ENCODE measurements at places on chromosomes 11 and 22.

GRCh38 chr22:49051491-49052022 lies 776.1 kb downstream of the BRD1 start:
- no peak for DNase-seq

DNA sequence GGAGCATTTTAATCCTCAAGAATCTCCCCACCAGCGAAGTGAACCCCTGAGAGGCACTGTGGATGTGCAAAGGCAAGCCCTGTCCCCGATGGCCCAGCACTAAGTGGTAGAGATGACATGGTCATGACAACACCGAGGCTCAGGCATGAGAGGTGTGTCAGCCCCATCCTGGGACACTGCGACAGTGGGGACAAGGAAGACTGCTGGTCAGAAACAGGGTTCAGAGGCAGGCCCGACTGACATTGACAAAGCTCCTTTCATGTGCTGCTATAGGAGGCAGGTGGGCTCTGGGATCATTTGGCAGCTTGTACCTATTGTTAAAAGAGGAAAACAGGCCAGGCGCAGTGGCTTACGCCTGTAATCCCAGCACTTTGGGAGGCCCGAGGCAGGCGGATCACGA lies 54.3 kb upstream of the MYEOV start:
- DNase-seq, result no peak

DNA sequence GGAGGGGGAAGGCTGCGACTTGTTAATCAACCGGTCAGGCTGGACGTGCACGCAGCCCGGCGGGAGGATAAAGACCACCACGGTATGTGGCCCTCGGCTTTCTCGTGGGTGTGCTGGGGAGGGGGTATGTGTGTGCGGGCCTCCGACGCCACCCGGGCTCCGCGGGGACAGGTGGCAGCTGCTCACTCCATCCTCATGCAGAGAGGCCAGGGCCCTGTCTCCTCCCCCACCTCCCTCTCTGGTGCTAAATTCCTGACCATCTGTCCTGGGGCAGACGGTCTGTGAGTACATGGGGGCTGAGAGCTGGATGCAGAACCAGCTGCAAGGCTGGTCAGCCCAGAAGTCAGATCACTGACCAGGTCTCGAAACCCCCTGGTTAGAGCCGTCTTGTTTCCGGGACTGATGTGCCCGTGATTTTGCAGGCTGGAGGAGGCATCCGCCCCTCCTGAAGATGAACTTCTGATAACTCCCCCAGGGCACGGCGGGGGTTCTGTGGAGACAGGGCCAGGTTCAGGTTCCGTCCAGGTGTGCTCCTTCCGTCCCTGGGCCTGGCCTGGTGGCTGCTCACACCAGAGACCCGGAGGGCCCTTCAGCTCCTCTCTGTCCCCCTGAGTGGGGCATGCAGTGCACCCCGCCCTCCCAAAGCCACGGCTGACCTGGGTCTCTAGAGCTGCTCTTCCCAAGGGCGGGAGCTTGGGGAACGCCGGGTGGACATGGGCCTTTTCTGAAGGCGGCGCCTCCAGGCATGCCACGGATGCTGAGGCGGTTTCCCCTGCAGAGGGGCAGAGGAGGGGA lies 1119.7 kb downstream of the BRD1 start:
- DNase-seq, result no peak

- DNase-seq, result no peak
These were observed 1.2 kb downstream of the CAPRIN1 start for GRCh38 chr11:34052608-34053160.

Measured in A549 (cell line).